Activated CD4-positive, alpha-beta memory T cell treated with anti-CD3 and anti-CD28 coated beads for 36 hours (primary cell): ENCODE measurements at places on chromosomes 2 and 18. TPM values are rescaled to one million over a fixed set of nuclear protein-coding genes. Genes with fewer than 3 reads are reported as not detected.

DNA sequence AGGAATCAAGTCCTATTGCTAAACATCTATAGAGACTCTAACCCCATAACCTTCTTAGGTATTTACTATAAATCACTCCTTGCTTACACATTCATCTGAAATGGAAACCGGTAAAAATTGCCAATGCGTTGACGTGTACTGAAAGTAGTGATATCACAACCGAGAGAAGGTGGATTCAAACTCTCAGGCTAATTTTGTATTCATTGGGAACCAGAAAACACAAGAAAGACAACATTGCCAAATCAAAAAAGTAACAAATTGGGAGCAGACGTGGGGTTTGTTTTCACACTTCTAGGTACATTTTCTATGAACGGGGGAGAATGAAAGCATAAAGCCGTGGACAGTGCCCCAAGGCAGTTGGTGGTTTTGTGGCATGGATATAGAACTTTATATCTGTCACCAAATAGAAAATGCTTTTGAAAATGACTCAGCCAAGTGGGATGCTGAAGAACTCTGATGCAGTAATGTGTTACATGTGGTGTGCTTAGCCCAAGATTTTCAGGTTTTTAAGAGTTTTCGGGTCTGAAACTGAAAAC is 155.1 kb upstream of the RASGRP3 start:
- DNase-seq = peak; percentile 68

DNA sequence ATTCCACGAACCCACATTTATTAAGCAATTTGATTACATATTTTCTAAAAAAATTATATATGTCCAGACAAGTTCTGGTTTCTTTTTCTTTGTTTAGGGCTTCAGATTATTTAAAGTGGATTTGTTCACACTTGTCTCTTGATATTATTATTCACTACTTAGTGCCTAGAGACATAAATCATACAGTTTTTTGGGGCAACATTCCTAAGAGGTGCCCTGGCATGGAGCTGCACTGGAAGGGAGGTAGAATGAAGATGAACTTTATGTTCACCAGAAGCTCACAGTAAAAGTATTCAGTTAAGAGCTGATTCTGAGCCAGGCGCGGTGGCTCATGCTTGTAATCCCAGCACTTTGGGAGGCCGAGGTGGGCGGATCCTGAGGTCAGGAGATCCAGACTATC is 762.7 kb upstream of the TMEFF2 start:
- DNase-seq = no peak

DNA sequence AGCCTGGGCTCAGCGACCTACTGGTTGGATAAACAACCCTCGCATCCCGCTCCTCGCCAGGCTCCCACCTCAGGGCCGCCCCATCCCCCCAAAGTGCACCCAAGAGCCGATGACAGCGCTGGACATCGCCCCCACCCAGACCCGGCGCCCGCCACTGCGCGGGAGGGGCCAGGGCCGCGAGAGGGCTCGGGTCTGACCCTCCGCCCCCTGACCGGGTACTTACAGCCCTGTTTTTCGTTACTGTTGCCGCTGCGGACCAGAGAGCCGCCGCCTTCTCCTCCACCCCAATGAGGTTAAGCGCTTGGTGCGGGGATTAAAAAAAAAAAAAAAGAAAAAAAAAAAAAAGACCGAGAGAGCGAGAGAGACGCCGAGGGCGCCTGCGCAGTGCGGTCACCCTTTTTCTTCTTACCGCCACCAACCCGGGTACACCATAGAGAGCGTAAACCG is at the start of gene CLASP1:
Gene CLASP1 (minus strand): TSS at position 314 of the 447 bp plus-strand sequence. CDS start 43,567 bp downstream, outside the sequence.
- no peak for DNase-seq

Gene SERPINB3
- total RNA-seq = not detected

Gene UGT1A3
- not detected for total RNA-seq
